ENCODE measurements at places on chromosomes 4 and X.

DNA sequence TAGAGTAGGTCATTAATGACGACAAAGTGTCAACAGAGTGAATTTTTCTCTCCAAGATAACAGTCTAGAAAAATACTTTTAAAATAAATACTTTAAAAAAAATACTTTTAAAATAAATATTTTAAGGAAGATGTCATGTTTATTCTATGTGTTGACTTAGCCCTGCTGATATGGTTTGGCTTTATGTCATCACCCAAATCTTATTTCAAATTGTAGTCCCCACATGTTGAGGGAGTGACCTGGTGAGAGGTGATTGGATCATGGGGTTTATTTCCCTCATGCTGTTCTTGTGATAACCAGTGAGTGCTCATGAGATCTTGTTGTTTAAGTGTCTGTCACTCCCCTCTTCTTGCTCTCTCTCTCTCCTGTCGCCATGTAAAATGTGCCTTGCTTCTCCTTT, 754.9 kb upstream of the SLIT2 start:
- no peak for DNase-seq

GRCh38 chr4:10671366-10671765, 13.2 kb downstream of the CLNK start:
- DNase-seq, result no peak

DNA sequence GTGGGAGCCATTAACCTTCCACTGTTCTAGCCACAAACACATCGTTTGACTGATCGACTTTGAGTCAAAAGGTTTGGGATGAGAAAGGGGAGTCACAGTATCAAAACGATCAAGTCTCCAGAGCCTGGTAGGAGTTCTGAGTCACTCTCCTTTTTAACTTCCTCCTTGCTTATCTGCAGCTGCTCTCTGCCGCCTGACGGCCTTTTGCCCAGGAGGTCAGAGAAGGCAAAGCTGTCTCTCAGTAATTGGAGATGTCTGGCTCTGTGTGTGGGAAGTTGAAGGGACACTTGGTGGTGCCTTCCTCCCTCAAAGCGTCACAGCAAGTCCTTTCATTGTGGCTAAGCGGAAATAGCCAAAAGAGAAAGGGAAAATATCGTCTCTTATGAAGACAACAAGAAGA, 63.1 kb downstream of the ANOS1 start:
- no peak for DNase-seq

- DNase-seq, result no peak
These were observed 35.3 kb downstream of the ATXN3L start for GRCh38 chrX:13284570-13284969.

DNA sequence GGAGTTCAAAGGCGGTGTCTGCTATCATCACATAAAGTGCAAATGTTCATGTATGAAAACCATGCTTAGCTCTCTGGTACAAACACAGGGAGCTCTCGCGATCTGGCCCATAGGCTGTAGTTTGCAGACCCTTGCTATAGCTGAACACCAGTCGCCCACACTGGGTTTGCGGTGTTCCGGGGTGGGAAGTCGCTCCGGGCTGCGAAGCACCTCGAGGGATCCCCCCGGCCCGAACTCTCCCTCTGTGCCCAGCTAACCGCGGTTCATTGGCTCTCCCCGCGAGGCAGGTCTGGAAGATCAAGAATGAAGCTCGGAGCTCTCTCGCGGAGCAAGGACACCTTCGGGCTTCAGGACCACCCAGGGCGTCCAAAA, 341 bp upstream of the PRPS2 start:
- DNase-seq, result no peak

DNA sequence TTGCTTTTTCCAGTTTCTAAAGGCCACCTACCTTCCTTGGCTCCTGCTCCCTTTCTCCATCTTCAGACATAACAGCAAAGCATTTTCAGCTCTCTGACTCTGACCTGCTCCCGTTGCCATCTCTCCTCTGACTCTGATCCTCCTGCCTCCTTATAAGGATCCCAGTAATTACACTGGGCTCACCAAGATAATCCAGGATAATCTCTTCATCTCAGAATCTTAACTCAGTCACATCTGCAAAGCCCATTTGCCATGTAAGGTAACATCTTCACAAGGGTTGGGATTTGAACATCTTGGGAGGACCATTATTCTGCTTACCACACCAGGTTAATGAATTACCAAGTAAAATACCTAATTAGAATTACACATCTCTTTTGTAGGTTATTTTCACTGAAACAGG, 41.3 kb upstream of the MAGED1 start:
- no peak for DNase-seq

DNA sequence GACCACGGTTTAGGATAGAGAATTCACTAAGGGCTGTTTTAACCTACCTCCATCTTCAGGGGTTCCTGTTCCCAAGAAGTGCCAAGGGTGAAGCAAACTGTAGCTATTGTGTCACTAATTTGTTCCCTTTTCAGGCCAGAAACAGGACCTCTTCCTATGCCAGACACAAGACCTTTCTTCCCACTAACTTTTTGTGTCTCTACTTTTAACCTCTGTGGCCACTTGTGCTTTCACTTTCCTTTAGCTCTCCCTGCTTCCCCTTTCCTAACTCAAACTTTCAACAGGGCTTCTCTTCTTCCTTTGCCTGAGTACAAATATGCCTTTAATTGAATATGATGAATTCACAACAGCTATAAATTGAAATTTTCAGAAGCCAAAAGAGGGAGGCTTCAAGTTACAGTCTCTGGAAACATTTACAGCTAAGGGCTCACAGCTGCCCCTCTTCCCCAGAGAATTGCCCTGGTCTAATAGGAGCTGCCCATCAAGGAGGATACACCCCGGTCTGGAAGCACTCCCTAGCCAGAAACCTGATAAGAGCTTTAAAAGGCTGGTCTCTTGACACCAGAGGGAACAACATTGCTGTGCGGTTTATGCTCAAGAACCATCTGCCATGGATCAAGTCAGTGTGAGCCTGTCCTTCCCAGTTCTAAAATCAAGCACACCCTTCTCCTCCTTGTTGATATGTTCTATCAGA, 61.7 kb upstream of the PLS3 start:
- DNase-seq, result no peak

GRCh38 chrX:21660156-21660555, 2.0 kb upstream of the KLHL34 start:
- DNase-seq, result no peak

GRCh38 chrX:42107495-42108488, 184.4 kb upstream of the CASK start:
- DNase-seq, result no peak

DNA sequence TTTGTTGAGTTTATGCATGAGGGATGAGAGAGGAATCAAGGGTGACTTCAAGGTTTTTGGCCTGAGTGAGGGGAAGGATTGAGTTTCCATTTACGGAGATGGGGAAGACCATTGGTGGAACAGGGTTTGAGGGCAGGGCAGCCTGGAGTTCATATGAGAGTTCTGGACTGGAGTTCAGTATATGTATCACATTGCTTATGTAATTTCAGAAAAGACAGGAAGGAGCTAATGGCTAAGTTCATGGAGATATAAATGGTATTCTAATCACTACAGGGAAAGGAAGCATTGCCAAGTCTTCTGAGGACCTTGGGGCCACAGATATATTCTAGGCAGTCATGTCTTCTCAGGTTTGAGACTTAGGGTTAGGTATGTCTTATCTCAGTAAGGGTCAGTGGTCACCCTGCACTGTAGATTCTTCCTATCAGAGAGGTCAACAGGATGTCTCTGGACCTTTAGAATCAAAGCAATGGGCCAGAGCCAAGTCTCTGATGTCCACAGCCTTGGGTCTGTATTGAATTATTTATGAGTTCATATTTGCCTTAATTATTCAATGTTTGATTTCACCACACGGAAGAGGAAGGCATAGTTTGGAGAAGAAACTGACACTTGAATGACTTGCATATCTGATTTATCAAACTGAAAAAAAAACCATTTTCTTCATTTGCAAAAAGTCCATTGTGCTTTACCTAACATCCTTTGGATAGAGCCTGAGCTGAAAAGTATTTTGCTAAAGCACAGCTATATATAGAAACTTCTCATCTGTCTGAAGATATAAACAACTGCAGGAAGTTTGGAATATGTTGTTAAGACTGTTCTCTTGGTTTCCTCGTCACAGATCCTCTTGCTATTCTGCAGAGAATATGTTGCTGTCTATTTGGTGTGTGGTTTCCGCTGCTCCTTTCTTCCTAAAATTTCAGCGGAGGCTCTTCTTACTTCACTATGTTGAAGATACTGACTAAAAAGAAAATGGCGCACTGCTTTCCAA, 139.5 kb downstream of the PDGFRA start:
- no peak for DNase-seq

DNA sequence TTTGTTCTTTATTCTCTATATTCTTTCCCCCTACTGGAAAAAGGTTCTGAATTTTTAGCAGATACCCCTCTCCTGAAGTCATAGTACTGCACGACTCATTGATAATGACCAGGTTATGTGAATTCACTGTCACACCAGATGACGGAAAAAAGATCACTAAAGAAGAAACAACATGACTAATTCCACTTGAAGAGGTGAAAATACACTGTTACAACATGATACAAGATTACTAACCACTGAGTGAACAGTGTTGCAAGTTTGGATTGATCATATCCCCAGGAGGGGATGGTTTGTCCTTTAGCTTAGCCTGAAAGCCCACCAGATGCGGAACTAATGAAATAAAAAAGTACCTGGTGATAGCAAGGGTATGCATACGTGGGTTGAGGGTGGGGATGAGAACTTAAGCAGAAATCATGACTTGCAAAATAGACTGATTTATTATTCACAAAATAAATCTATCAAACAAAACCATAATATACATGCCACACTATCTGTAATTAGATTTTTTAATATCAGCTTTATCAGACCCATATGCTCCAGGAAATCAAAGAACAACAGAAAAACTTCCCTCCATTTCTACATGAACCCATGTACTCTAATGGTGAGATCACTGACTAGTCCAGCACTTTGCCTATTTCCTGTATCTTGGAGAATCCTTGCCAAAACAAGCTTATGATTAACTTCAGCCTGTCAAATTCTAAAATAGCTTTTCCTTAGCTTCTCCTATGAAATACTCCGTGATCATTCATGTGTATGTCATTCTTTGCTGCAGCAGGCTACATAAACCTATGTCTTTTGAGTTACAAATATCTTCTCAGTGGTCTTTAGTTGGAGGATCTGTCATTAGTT, 257.4 kb upstream of the AGA start:
- DNase-seq, result no peak

GRCh38 chrX:8867406-8867805, 66.2 kb upstream of the FAM9A start:
- no peak for DNase-seq

GRCh38 chrX:42149281-42149680, 225.9 kb upstream of the CASK start:
- DNase-seq, result no peak

- no peak for DNase-seq
These were observed 15.7 kb downstream of the HELT start for GRCh38 chr4:185033950-185034349.

DNA sequence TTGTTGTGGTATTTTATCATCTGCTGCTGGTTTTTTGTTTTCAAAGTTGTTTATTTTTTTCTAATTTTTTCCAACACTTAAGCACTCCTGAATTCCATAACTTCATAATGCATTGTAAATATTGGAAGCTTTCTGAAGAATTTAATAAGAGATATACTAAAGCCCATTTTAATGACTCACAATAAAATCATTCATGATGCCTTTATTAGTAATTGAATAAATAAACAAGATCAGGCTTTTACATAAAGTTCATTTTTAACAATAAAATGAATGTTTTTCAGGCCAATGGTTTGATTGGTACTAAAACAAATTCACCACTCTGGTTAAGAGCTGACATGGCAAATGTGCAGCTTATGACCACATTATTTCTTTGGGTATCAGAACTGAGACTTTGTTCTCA, 408.2 kb upstream of the SMIM31 start:
- DNase-seq, result no peak

GRCh38 chr4:1049591-1049905, 38.1 kb downstream of the FGFRL1 start:
- DNase-seq, result no peak

- DNase-seq, result no peak
These were observed 178.2 kb upstream of the HCCS start for GRCh38 chrX:10932842-10933440.

DNA sequence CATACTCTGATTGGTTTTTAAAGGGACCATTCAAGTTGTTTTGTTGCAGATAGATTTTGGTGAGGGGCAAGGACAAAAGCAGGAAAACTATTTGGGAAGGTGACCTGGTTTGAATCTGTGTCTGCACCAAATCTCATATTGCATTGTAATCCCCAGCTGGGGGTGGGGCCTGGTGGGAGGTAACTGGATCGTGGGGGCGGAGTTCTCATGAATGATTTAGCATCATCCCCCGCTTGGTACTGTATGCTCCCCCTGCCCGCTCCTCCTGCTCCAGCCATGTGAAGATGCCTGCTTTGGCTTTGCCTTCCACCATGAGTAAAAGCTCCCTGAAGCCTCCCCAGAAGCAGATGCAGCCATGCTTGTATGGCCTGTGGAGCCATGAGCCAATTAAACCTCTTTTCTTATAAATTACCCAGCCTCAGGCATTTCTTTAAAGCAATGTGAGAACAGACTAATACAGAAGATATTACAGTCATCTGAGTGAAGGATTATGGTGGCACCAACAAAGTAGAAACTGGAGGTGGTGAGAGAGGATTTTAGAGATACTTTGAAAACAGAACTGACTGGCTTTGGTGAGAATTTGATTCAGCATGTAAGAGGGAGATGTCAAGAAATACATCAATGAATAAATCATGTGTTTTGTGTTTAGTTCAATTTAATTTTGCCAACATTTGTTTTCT, 14.4 kb downstream of the IL21 start:
- DNase-seq, result no peak

DNA sequence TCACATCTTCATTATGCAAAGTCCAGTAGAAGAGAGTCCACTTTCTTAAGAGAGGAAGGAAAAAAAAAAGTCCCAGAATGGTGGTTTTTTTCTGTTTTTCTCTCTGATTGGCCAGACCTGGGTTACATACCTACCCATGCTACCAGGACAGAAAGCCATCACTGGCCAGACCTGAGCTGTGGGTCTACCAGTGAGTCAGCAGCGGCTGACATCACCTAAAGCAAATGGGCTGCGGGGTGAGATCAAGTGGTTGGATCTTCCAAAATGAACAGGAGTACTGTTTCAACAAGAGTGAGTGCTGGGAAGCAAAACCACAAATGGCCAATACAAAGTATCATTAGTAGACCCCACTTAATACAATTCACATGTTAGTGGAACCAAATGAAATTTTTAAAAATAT, 1.6 kb upstream of the NDST3 start:
- DNase-seq, result no peak

DNA sequence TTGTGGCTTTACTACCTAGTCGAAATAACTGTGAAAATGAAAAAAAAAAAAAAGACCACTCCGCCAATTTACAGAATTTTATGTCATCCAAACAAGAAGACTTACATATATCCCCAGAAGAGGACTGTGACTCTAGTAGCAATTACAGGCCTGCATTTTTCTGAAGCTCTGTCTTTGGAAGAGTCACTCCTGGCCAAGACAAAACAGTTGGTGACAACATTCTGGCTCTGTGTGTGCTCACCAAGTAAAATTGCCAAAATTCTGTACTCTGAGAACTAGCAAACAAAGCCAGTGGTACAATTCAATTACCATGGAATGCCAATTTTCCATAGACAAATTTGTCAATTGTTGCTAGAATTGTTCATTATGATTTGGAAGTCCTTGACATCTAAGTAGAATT, 311.1 kb downstream of the PDGFC start:
- no peak for DNase-seq
